ENCODE measurements at places on chromosomes 1 and 21.

GRCh38 chr1:154619181-154619948, 11.4 kb upstream of the ADAR start:
- DNase-seq = no peak

GRCh38 chr1:7783178-7783711, 846 bp upstream of the PER3 start:
- DNase-seq = peak; percentile 20

DNA sequence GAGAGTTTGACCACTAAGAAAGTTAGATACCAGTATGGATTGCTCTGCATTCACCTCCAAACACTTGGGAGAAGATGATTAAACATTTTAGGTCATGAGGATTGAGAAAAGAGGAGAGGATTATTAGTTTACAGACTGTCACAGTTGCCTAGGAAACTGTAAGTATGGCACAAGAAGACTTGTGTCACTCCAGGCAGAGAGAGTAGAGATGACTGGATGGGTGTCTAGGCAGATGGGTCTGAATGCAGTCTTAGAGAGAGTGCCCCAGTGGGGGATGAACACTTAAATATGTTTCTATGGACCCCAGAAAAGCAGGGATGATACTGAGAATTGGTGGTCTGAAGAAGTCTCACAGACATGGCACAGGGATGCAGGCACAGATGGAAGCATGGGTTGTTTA, 477.6 kb upstream of the B3GALT2 start:
- DNase-seq = no peak

DNA sequence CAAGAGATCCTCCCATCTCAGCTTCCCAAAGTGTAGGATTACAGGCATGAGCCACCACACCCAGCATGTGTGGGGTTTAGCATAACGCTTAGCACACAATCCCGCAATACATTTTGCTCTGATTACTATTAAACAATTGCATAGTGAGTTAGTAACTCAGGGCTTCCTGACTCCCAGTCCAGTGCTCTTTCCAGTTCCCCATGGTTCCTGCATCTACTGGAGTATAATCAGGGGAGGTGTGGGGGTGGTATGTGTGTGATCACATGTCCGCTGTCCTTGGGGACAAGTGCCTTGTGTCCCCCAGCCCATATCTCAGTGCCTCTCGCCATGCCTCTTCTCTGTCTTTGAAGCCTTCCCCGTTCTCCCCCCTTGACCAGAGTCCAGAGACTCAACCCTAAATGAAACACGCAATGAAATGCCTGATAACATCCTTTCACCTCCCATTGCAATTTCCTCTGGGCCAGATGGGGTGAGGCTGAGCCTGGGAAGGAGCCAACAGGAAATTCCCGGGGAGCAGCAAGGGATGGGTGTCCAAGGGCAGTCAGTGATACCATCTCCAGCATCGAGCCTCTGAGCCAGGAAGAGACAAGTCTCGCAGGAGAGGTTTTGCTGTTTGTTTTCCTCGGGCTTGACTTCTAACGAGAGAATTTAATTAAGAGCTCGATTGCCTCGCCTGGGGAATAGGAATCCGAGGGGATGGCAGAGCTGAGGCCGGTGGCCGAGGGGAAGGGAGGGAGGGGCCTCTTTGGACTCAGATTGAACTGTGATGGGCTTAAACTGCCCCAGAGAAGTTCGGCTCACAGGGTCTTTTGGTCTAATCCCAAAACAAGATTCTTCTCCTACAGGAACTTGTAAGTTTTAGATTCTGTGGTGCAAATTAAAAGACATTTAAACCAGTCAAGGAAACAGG, 7.7 kb upstream of the HTR1D start:
- no peak for DNase-seq

DNA sequence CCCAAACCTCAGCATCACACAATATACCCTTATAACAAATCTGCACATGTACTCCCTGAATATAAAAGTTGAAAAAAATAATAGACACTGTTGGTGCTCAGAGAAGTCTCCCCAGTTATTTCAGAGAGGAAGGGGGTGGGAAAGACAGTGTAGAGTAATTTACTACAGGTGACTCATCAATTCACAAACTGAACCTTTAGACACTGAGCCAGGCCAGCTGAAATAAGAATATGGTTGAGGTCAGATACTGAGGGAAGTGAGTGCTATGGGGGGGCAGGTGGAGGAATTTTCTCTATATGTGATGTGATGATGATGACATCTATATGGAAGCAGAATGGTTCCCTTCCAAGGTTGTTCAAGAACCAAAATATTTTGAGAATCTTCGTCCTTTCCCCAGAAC, 50.1 kb downstream of the MRPL39 start:
- DNase-seq = no peak

GRCh38 chr1:54227091-54227602, 27.2 kb downstream of the MRPL37 start:
- no peak for DNase-seq

DNA sequence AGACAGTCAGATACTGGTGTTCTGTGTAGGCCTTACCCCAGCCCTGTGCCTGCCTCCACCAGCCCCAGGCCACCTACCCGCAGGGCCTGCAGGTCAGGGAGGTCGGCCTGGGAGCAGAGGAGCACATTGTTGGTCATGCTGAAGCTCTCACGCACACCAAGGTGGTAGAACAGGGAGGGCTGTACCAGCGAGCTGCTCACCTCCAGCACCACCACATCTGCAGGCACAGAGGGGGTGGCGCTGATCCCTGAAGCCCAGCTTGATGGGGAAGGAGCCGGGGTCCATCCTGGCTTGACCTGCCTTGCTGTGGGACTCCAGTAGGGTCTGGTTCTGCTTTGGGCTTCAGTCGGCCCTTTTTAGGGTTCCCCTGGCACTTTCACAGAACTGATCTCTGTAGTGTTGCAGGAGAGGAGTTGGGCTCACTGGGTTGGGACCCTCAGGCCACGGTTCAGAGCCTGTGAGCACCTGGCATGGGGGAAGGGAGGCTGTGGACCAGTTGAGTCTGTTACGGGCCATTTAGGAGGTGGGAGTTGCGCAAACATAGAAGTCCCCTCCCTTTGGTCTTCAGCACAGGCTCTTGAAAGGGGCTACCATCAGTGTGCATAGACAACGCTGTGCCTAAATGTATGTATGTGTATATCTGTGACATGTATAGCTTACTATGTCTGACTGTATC, 1.9 kb downstream of the MAP3K6 start:
- DNase-seq = no peak

GRCh38 chr1:165257969-165258459, 98.5 kb downstream of the LMX1A start:
- peak; percentile 59 for DNase-seq

- DNase-seq = peak; percentile 49
Observed at GRCh38 chr1:180533266-180533987, 25.3 kb upstream of the OVAAL start.

- no peak for DNase-seq
Observed at GRCh38 chr21:29821230-29821629, 118.6 kb downstream of the GRIK1 start.

DNA sequence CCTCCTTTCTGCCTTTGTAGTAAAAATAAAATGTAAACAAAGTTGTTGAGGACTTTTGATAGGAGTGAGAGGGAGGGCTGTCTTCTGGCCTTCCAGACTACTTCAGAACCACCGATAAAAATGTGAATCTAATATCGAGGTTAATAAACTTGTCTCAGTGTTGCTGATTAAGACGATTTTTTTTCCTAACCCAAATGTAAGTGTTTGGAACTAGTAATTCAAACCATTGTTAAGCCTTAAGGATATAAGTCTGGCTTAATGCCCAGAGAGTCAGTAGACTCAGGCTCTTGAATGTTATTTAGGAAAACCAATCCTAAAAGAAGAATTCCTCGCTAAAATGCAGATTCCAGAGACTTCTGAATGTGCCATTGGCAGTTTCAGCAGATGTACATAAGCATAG, 356.9 kb downstream of the SIPA1L2 start:
- DNase-seq = no peak

- no peak for DNase-seq
Observed at GRCh38 chr21:42646076-42646825, 7.2 kb upstream of the PDE9A start.

DNA sequence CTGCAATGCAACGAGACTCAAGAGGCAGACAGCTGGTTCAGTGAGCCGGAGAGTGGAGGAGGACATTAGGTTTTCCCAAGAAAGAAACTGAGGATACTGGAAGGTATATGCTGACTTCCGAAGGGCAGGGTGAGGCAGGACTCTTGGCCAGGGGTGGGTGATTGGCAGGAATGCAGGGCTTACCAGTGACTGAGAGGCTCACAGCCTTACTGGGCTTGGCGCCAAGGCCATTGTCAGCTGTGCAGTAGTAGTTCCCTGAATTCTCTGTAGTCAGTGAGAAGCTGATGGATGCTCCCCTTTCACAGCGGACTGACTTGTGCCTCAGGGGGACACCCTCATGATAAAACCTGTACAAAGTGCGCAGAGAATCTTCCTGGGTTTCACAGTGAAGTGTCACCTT, 9.6 kb downstream of the FCRL5 start:
- no peak for DNase-seq

GRCh38 chr21:15604413-15604812, 125.4 kb upstream of the USP25 start:
- peak; percentile 7 for DNase-seq

GRCh38 chr1:29249170-29249691, 12.9 kb downstream of the PTPRU start:
- no peak for DNase-seq

- DNase-seq = peak; percentile 44
Observed at GRCh38 chr1:236281198-236281653, 532 bp downstream of the ERO1B start.

- no peak for DNase-seq
Observed at GRCh38 chr1:34363447-34363846, 186.7 kb downstream of the C1orf94 start.

DNA sequence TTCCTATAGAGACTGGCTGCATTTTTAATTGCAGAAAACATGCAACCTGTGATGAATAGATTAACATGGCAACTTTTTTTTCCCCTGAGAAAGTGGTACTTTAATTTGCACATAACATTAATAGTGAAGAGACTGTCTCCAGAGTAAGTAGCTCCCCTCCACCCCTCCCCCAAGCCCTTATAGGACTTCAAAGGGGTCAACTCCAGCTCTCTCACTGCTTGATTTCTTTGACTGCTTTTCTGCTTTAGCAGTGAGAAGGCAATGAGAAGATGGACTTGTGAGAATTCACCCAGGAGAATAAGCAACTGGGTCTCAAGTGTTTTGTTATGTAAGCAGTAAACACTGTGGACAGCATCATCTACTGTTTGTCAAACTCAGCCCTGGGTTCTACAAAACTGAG, 355.0 kb downstream of the CAMTA1 start:
- DNase-seq = no peak

GRCh38 chr1:163106364-163106987, 37.3 kb downstream of the RGS4 start:
- DNase-seq = no peak

- DNase-seq = no peak
Observed at GRCh38 chr1:69595486-69595885, 27.8 kb downstream of the LRRC7 start.

- DNase-seq = no peak
Observed at GRCh38 chr21:26140164-26140579, 30.4 kb downstream of the APP start.

GRCh38 chr1:69991644-69992043, 213.7 kb downstream of the LRRC40 start:
- no peak for DNase-seq

DNA sequence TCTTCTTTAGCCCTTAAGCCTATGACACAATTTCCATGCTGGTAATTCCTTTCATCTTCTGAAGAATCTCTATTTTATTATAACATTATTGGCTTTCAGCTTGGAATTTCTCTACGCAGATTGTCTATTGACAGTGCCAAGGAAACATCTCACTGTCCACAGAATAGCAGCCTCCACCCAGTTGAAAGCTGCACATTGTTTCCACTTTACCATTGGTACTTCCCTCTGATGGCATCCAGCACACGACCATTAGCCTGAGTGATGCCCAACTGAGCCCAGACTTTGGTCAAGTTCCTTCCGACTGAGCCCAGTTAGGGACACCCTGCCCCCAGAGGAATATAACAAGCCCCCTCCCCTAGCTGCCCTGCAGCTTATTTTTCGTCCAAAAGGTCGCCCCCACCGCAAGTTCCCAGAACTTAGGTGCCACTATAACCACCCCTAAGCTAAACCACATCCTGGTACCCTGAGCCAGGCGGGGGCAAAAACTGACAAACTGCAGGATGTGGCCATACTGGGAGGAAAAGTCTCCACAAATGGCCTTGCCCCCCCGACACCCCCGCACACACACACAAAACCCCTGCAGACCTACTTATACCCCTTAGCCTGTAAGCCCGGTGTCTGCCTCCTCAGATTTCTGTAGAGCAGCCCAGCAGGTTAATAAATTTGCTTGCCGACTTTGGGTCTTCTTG, 13.2 kb downstream of the GBP5 start:
- DNase-seq = no peak

- DNase-seq = no peak
Observed at GRCh38 chr1:17549384-17549783, 9.9 kb downstream of the ARHGEF10L start.

DNA sequence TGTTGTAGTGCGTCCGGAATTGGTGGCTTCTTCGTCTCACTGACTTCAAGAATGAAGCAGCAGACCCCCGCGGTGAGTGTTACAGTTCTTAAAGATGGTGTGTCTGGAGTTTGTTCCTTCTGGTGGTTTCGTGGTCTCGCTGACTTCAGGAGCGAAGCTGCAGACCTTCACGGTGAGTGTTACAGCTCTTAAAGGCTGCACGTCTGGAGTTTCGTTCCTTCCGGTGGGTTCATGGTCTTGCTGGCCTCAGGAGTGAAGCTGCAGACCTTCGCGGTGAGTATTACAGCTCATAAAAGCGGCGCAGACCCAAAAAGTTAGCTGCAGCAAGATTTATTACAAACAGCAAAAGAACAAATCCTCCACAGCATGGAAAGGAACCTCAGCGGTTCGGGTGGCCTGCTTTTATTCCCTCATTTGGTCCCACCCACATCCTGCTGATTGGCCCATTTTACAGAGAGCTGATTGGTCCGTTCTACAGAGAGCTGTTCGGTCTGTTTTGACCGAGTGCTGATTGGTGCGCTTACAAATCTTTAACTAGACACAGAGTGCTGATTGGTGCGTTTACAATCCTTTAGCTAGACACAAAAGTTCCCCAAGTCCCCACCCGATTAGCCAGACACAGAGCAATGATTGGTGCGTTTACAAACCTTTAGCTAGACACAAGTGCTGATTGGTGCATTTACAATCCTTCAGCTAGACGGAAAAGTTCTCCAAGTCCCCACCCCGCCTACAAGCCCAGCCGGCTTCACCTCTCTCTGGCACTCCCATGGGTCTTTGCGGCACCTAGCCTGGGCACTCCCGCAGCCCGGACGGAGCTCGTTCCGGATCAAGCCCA, 49.6 kb upstream of the KRTAP19-8 start:
- DNase-seq = no peak

- no peak for DNase-seq
Observed at GRCh38 chr1:115135681-115136080, 46.4 kb upstream of the TSPAN2 start.
